ENCODE measurements at places on chromosomes 2 and 18.

- no peak for DNase-seq
Observed at GRCh38 chr2:168137510-168138180, 109.8 kb downstream of the STK39 start.

DNA sequence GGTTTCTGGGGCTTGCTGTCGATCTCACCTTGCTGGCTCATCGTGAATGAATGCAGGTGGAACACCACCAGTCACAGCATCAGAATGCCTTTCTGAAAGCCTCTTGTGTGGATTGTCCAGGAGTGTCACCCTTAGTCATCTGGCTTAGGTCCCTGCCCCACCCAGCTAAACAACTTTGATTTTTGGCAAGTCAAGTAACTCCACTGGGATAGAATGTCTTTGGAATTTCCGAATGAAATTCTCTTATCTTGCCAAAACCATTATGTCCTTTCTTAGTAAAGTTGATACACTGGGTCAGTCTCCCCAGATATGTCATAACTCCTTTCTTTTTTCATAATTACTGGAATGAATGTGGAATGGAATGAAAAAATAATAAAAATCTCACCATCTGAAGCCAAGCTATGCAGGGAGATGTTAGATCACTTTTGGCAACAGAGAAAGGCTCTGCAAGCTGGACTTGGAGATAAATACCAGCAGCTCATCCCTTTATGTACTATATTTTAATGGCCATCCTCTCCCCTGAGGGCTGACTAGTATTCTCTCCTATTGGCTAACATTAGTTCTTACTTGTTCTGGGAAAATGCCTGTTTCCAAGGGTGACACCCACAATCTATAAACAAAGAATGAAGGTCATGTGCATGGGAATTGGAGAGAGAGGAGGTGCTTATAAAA lies 35.4 kb downstream of the INSIG2 start:
- no peak for DNase-seq

DNA sequence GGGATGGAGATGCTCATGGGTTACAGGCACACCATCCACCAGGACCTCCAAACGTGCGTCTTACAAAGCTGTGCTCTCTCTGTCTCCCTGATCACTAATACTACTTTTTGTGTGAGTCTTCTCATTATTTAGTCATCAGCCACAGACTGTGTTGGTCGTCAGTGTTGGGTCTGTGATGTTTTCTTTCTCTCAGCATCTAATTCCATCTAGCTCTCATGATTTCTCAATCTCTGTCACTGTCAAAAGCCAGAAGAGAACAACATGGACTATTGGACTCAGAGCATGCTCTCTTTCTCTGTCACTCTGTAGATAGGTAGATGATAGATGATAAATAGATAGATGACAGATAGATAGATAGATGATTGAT lies 6.0 kb upstream of the ARL4C start:
- DNase-seq, result no peak

GRCh38 chr2:119879502-119879901 lies 119.8 kb downstream of the PTPN4 start:
- DNase-seq, result no peak

GRCh38 chr2:13597176-13597575 lies 880.4 kb downstream of the TRIB2 start:
- no peak for DNase-seq

- DNase-seq, result no peak
Observed at GRCh38 chr2:529424-529823, 147.8 kb downstream of the TMEM18 start.

GRCh38 chr2:39991298-39991697 lies 212.2 kb upstream of the THUMPD2 start:
- DNase-seq, result no peak

GRCh38 chr2:160406591-160407392 lies 86.8 kb downstream of the RBMS1 start:
- peak; percentile 37 for DNase-seq

DNA sequence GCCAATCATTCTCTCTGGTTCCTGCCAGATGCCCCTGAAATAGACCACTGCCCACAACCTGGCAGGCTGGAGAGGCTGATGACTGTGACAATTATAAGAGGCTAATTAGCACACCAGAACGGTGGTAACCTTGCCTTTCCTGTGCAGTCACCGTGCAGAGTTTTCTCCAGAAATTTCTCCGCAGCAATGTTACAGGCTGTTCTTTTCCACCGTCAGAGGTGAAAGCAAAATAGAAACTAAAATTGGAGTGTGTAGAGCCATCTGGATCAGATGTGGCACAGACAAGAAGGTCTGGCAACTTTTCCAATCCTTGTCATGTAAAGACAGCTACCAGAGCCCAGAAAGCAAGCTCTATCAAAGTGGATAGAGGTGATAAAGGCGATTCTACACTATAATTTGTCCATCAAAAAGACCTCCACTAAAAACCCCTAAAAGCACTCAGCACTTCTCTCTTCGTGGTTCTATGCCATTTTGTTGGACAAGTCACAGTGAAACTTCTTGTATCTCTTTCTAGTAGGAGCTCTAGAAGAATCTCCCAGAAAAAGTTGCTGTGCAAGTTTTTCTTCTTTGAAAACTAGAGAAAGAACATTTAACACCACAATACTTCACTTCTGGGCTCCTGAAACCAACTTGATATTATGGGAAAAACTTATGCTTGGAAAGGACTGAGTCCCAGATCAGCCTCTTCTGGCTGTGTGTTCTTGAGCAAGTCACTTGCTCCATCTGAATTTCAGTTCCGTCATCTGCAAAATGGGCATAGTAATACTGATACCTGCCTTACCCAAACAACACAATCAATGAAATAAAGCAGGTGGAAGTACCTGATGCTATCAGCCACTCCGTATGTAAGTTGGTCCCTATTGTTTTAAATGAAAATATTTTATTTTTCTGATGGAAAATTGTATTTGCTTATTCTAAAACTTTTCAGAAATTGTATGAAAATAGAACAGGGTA lies 295.6 kb upstream of the DLGAP1 start:
- no peak for DNase-seq

DNA sequence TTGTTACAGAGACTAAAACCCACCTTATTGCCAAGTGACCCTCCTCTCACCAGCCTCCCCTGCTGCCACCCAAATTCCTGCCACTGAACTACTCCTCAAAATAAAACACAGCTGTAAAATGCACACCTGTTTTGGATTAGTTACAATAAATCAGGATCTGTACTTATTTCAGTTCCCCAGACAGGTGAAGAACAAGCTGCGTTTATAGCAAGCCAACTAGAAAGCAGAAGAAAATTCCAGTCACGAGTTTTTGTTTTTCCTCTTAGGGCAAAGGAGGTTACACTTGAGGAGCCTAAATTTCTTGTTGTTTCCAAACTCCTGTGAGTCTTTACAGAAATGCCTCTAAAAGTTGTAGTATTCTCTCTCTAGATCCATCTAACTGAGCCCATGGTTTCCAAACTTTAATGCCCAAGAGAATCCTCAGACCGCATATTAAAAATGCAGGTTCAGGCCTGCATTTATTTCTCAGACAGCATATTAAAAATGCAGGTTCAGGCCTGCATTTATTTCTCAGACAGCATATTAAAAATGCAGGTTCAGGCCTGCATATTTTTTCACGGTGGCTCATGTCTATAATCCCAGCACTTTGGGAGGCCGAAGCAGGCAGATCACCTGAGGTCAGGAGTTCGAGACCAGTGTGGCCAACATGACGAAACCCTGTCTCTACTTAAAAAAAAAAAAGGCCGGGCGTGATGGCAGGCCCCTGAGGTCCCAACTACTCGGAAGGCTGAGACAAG lies 62.2 kb downstream of the ALPK2 start:
- no peak for DNase-seq

DNA sequence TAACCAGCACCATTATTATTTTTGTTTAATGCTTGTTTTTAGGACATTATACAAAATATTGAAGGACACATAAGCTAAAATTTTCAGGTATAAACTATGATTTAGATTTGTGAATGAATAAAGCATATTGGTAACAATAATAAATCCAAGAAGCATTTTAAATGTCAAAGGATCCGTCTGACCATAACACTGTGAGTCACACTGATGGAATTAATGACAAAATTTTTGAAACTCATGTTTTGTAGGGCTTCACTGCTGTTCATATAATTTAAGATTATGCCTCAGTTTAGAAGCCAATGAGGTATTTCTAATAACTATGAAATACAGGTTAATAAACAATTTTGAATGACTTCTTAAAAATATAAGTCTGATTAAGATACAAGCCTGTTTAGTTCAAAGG lies 124.6 kb downstream of the TMEFF2 start:
- no peak for DNase-seq

DNA sequence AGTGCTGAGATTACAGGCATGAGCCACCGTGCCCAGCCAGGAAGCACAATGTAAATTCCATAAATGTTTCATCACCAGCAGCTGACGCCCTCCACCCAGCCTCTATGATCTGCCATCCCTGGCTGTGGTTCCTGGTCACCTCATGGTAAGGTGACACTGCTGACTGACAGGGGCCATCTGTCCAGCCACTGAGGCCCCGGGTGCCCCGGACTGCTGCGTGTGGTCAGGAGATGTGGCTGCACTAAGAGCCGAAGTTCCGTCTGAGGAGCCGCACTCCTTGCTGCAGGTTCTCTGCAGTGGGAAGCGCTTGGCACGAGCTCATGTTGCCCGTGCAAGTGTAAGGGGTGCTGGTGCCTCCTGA lies 10.9 kb downstream of the NTSR2 start:
- DNase-seq, result no peak

- DNase-seq, result no peak
Observed at GRCh38 chr2:145256551-145256950, 736.6 kb upstream of the ZEB2 start.

DNA sequence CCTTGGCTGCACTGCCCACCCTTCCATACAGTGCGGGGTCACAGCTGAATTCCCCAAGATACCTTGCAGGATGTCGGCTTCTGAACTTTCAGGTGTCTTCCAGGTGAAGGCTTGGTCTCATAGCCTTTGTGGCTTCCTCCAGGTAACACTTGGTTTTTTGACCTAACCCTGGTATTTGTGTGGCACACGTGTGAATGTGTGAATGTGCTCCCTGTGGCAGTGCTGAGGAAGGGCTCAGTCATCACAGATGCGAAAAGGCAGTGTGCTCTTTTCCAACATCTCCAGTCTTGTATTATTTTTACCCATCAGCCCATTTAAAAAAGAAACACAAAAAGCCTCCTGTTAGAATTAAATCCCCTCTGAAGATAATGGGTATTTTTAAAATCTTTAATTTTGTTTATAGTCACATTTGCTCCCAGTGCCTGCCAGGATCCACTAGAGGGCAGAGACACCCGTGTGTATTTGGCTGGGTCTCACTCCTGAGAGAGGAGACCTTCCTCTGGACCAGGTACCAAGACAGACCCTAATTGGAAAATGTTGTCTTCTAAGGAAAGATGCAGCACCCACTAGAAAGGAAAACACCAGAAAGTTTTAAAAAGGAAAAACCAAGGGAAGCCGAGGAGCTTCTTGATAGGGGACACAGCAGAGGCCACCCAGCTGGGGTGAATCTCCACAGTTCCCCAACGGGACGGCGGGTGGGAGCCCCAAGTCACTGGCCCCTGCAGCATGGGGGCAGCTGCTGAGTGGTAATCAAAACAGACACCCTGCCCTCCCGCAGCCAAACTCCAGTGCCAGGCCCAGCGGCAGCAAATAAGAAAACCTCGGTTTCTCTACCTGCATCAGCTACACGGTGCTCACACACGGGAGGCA lies 27.7 kb downstream of the FAM110C start:
- DNase-seq, result no peak

GRCh38 chr18:13232971-13233786 lies 14.6 kb downstream of the LDLRAD4 start:
- no peak for DNase-seq

- no peak for DNase-seq
Observed at GRCh38 chr18:77866351-77866750, 616.7 kb downstream of the GALR1 start.

DNA sequence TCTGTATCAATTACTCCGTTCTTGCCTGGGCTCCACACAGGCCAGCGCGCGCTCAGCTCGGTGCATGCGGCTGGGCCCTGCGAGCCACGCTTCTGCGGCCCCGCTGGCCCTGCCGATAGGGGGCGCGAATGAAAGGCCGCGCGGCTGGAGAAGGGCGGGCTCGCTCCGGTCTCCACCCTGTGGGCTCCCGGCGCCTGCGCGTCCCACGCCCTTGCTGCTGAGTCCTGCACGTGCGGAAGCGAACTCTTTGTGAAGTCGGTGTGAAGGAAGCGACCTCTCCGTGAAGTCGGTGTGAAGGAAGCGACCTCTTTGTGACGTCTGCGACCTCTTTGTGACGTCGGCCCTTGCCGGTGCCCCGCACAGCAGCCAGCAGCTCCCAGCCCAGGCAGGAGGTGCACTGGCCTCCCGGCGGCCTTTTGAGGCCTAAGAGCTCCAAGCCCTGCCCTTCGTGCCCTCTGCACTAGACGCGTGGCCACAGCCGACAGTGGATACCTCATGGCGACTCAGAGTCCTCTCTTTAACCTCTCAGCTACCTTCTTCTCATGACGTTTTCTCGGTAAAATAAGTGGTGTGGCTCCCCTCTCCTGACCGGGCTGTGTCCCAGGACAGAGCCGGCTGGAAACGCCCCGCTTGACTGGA lies 391.9 kb upstream of the RAB6C start:
- no peak for DNase-seq

DNA sequence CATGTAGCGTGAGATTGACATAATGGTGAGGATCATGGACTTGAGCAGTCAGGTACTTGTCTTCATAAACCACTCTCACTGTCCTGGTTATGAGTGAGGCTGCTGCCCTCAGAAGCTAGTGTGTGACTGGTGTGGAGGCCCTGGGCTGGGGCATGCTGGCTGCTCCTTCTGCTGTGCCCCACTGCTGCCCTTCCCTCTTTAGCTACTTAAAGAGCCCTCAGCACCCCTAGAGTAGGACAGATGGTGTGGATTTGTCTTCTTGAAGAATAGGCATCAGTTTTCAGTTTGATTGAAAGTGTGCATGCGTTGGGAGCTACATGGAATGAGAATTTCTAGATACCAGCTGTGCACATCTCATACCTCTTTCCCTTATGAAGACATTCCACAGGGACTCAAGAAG lies 15.4 kb downstream of the CPLX4 start:
- no peak for DNase-seq

DNA sequence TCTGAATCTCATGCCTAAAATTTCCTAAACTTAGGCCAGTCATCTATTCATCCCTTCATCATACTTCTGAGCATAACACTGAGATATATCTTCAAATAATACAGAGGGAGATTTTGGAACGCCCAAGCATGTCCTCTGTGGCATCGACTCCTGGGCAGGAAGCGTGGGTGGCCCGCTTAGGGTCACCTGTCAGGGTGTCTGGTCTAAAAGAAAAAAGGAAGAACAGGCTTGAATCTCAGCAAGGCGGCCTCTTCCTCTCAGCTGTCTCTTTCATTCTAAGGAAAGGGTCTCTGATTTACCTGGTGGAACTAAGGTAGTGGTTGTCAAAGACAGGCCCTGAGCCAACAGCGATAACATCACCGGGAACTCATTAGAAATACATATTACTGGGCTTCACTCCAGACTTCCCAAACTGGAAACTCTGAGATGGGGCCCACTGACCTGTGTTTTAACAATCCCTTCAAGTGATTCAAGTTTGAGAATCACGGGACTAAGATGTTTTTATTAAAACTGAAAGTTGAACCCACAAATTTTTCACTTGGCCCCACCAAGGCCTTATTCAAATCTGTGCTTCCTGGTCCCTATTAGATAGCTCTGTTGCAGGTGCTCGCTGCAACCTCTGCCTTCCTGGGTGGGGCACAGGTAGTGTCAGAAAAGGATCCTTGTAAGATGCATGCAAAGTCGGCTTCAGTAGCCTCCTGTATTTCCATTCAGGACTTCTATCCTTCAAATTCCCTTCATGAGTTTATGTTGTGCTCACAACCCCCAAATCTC lies 162.3 kb upstream of the CCDC68 start:
- DNase-seq, result no peak

Data from esophagus squamous epithelium (tissue), 5 donors.